ENCODE measurements at places on chromosomes 5 and 9. TPM values are rescaled to one million over a fixed set of nuclear protein-coding genes. Genes with fewer than 3 reads are reported as not detected.

UGT3A2 gene
- total RNA-seq, result not detected

RAI14 gene
- total RNA-seq, result 257 TPM

PCDHB5 gene
- total RNA-seq, result 1.7 TPM

SLC6A3 gene
- total RNA-seq, result not detected

PARP8 gene
- 0.42 TPM for total RNA-seq

CCDC171 gene
- total RNA-seq, result 0.98 TPM

GNA14 gene
- total RNA-seq, result 34.9 TPM

FOXD4L4 gene
- 0.17 TPM for total RNA-seq

TNFSF15 gene
- total RNA-seq, result 2.0 TPM

ADAMTS6 gene
- 47.0 TPM for total RNA-seq

PHF24 gene
- not detected for total RNA-seq

GTF3C5 gene
- 59.2 TPM for total RNA-seq

PRDM9 gene
- not detected for total RNA-seq

FOXI1 gene
- total RNA-seq, result not detected

C5orf58 gene
- not detected for total RNA-seq

TIMD4 gene
- not detected for total RNA-seq

HTR1A gene
- total RNA-seq, result not detected

SLC45A2 gene
- 0.09 TPM for total RNA-seq

OR13J1 gene
- total RNA-seq, result not detected

C9 gene
- total RNA-seq, result 0.34 TPM

TPM2 gene
- total RNA-seq, result 19.6 TPM

MYOT gene
- total RNA-seq, result not detected

TAF1L gene
- under 0.01 TPM for total RNA-seq

PCAT7 gene
- not detected for total RNA-seq
